Activated T-helper 17 cell treated with anti-CD3 and anti-CD28 coated beads, Interleukin-2, amount 50 U/mL, for 72 hours (primary cell): ENCODE measurements at places on chromosomes 16 and 17. TPM values are rescaled to one million over a fixed set of nuclear protein-coding genes. Genes with fewer than 3 reads are reported as not detected.

- ATAC-seq: peak; percentile 61
These were observed 2.2 kb upstream of the LIMD2 start for GRCh38 chr17:63701868-63702720.

DNA sequence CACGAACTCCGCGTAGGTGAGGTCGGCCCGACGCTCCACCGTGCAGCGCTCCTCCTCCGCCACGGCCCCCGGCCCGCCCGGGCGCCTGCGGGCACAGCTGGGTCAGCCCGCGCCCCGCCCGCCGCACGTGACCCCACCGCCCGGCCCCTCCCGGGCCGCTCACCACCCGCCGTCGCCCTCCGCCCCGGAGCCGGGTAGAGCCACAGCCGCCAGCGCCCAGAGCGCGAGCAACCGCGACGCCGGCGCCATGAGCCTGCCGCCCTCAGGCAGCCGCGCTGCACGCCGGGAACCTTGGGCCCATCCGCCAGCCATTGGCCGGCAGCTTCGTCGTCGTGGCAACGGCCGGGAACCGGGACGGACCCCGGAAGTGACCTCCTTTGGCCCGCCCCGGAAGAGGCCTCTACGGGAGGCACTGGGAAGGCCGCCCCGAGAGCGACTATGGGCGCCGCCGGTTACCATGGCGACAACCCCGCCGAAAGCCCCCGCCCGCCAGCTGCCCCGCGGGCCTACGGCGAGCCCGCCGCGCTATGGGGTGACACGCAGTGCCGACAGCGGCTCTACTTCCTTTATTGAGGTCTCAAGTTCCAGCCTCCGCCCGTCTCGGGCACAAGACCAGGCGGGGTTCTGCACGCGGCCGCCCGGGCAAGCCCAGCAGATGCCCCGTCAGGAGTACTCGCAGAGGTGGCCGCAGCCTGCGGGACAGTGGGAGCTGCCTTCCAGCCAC is at the start of gene JMJD8:
Gene JMJD8 (minus strand): TSS at position 264 of the 724 bp plus-strand sequence. CDS start 15 bp downstream, at position 249.
- peak; percentile 86 for ATAC-seq

- no peak for ATAC-seq
These were observed 4.1 kb downstream of the ZNF624 start for GRCh38 chr17:16649585-16649984.

DNA sequence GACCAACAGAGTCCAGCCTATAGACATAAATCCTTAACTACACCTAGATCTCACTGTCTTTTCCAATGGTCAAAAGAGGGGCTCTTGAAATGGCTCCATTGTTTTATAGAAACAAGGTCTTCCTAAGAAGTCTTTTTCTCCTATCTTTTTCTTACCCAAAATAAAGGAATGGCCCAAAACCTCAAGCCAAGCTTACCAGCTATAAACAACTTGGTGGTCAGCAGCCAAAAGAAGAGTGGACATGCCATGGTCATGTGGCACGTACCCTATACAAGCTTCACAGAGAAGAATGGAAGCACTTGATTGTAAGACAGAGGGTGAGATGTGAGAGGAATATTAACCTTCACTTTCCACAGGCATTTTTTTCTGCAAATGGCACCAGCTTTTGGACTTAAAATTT is 82.1 kb upstream of the GNAO1 start:
- ATAC-seq: no peak

GRCh38 chr17:49952209-49952911 is 16.6 kb upstream of the DLX4 start:
- peak; percentile 91 for ATAC-seq

DNA sequence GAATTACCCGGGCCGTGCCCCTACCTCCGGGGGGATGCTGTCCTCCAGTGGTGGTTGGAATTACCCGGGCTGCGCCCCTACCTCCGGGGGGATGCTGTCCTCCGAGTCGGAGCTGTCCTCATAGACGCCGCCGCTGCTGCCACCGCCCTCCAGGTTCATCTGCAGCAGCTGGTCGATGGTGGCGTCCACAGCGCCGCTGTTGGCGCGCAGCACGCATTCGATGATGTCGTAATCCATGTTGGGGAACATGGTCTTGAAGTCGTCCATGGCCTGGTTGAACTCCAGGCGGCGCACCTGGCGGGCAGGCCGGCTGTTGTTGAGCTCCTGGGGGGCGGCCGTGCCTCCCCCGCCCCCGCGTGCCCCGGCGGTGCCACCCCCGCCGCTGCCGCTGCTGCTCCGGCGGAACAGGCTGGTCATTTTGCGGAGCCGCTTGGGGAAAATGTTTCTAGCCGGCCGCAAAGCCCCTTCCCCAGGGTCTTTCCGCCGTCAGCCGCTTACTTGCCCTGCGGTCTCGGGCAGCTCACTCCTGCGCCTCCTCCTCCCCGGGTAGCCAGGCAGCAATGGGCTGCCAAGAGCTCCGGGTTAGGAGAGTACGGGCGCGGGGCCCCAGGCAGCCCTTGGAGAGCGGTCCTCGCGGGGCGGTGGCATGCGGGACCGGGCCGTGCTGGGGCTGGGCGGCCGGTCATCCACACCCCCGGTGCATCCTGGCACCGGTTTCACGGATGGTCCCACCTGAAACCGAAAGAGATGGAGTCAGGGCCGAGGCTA is 35.5 kb upstream of the MRPS23 start:
- no peak for ATAC-seq

- ATAC-seq: no peak
These were observed 9.0 kb downstream of the MYO15A start for GRCh38 chr17:18117533-18117932.

DNA sequence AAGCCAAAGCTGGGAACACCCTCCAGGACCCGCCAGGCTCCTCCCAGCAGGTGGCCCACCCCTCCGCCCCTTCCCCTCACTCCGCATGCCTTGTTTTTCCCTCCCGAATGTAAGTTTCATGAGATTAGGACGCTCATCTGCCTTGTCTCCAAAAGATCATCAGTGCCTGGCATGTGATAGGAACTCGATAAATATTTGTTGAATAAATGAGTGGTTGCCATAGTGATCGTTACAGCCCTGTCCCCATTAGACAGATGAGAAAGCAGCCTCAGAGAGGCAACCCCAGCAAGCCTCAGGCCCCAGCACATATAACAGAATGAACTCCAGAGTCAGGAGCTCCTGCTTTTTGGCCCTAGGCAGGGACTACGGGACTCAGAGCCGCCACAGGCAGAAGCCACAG is 5.0 kb downstream of the CAMKK1 start:
- ATAC-seq: no peak

- ATAC-seq: no peak
These were observed 18.7 kb upstream of the RBFOX3 start for GRCh38 chr17:79629548-79630049.

GRCh38 chr17:1043601-1044251 is 46.8 kb downstream of the TIMM22 start:
- ATAC-seq: no peak

DNA sequence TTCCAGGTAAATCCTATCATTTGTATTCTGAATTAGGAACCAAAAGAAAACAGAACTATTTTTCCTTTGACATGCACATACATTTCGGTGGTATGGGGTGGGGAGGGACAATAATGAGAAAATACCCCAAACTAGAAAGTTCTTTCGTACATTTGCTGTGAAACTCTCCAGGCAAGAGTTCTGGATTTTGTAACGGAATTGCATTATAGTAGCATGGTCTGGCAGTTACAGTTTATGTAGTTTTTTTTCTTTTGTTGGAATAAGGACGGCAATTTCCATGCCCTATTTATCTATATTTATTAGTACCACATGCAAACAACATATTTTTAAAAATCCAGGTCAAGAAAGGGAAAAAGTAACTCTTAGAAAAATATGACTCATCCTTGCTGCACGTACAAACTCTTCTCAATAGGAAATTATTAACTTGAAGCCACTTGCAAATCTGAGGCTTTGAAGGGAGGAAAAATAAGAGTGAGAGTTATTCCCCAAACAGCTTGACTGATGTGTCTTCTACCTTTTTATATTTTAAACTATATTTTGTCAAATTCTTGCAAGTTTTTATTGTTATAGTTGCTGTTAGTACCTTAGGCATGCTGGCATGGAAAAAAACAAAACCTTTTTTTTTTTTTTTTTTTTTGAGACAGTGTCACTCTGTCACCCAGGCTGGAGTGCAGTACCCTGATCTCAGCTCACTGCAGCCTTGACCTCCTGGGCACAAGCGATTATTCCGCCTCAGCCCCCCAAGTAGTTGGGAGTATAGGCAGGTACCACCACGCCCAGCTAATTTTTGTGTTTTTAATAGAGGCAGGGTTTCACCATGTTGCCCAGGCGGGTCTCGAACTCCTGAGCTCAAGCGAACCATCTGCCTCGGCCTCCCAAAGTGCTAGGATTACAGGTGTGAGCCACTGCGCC is 69.3 kb downstream of the WWP2 start:
- ATAC-seq: no peak

DNA sequence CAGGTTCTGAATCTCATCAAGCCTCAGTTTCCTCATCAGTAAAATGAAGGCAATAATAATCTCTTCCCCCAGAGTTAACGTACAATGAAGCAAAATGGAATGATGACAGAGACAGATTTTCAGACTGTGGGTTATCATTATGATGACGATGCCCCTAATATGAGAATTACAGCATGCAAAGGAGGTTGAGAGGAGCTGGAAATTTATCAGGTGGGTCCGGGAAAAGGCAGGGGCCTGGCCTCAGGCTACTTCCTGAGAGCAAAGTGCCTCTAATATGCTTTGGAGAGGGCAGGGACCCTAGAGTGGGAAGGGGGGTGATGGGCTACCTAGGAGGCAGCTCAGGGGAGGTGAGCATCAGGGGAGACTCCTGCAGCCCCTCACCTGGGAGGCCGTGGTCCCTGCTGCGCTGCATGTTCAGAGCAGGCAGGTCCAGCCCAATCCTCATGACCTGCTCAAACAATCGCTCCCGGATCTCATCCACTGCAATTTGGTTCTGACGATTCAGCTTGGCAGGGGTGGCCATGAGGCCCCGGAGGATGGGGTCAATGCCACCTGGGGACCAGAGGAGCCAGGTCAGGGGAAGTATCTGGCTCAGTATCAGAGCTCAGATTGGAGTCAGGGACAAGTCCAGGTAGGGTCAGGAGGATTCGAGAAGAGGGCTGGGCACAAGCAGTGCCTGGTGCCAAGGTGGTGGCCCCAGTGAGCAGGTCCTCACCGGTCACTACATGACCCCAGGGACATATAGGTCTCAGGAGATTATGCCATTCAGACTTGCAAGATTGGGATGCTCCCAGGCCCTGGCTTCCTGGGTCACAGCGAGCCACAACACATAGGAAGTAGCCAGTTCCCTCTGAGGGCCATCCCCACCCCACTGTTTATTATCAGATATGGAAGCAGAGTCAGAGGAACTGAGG is 8.1 kb downstream of the MPO start:
- peak; percentile 5 for ATAC-seq

DNA sequence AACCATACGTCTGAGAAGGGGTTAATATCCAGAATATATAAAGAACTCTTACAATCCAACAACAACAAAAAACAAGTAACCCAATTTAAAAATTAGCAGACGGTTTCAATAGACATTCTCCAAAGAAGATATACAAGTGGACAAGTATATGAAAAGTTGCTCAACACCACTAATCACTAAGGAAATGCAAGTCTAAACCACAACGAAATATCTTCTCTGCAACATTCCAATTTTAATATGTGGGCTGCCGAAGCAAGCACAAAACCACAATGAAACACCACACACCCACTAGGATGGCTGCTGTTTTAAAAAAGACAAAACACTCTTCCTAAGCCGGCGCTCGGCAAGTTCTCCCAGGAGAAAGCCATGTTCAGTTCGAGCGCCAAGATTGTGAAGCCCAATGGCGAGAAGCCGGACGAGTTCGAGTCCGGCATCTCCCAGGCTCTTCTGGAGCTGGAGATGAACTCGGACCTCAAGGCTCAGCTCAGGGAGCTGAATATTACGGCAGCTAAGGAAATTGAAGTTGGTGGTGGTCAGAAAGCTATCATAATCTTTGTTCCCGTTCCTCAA is 5.9 kb upstream of the SLC13A2 start:
- ATAC-seq: no peak

- peak; percentile 69 for ATAC-seq
These were observed 21.2 kb downstream of the SMG6 start for GRCh38 chr17:2282297-2282873.

GRCh38 chr16:25065899-25066298 is 45.6 kb upstream of the LCMT1 start:
- no peak for ATAC-seq

- ATAC-seq: no peak
These were observed 139.8 kb downstream of the SHISA9 start for GRCh38 chr16:13041180-13041579.

DNA sequence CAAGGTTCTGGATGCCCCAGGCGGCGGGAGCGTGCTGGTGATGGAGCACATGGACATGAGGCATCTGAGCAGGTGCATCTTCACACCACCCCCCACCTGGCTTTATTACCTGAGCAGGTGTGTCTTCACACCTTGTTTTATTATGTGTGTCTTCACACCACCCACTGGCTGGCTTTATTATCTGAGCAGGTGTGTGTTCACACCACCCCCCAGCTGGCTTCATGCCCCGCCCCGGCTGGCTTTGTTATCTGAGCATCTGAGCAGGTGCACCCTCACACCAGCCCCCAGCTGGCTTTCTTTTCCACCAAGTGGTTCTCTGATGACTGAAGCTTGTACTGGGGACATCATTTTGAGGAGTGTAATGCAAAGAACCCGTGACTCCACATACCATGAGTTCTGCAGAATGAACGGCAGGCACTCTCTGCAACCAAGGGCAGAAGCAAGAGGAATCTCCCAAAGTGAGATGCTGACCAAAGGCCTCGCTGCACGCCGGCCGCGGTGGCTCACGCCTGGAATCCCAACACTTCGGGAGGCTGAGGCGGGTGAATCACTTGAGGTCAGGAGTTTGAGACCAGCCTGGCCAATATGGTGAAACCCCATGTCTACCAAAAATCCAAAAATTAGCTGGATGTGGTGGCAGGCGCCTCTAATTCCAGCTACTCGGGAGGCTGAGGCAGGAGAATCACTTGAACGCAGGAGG is 2.6 kb downstream of the FN3KRP start:
- no peak for ATAC-seq

DNA sequence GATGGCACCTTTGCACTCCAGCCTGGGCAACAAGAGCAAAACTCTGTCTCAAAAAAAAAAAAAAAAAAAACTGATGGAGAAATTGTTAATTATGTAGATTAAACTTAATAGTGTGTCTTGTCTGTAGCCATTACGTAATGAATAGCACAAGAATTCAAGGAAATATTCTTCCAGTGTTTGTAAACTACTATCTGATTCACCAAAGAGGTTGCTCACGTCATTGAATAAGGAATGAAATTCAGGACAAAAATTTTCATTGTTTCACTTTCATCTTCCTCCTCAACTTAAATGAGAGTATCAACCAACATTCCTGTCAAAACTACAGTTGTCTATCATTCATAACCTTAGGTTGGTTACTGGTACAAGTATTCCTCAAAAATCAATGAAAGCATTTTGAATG is 30.7 kb upstream of the MYO18A start:
- no peak for ATAC-seq

DNA sequence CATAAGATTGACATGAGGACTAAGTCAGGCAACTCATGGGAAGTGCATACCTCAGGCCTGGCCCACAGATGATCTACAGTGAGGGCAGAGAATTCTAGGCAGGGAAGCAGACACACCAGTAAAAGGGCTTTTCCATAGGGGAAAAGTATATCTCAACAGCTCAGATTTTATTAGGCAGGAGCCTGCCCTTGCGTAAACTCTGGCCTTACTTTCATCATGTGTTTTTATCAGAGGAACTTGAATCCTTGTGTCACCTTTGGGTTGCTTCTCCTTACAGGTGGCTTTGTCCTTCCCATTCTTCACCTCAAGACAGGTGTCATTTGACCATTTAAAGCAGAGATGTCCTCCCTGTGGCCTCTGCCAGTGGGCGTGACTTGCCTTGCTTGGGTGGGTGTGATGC is 138.1 kb downstream of the MSI2 start:
- ATAC-seq: no peak

Gene PRAC1
- total RNA-seq: not detected

Gene RUNDC3A
- 0.53 TPM for total RNA-seq

Gene GNG13
- total RNA-seq: not detected

Gene NPIPB13
- total RNA-seq: 16.1 TPM
